CD4-positive, CD25-positive, alpha-beta regulatory T cell (primary cell): ENCODE measurements at places on chromosomes 2 and 18. TPM values are rescaled to one million over a fixed set of nuclear protein-coding genes. Genes with fewer than 3 reads are reported as not detected.

- DNase-seq: no peak
These were observed 21.9 kb upstream of the TET3 start for GRCh38 chr2:73962798-73963197.

- no peak for DNase-seq
These were observed 144.4 kb downstream of the DYSF start for GRCh38 chr2:71597756-71598155.

CFAP221 gene
- polyA plus RNA-seq: not detected

ATP6V1C2 gene
- polyA plus RNA-seq: 0.09 TPM

DNA sequence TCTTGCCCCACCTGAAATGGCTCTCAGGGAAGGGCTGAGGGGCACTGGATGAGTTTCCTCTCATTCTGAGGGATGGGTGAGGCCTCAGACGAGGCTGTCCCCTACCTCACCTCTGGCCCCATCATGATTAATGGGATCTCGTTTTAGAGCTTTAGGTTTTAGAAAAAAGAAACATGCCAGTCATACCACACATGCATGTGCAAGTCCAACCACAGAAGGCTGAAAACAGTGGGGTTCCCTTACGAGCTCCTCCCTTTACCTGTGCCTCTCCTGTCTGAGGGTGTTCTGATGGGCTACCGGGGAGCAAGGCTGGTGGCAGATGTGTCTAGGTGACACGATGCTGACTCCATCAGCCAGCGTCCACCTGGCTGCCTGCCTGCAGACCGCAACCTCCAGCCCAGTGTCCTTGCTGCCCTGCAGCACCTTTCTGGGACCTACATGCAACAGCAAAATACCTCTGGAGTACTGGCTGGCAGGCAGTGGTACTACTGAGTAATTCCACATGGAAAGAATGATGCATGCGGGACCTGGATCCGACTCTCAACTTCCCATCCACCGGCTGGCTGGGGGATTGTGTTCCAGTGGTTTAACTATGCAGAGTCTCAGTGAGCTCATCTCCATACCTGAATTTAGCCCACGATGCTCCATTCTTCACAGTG is 9.1 kb upstream of the LYPD6B start:
- DNase-seq: no peak

- DNase-seq: no peak
These were observed 176.3 kb upstream of the NABP1 start for GRCh38 chr2:191501561-191502168.
